Endothelial cell of umbilical vein (primary cell): ENCODE measurements at places on chromosomes 1 and 21.

DNA sequence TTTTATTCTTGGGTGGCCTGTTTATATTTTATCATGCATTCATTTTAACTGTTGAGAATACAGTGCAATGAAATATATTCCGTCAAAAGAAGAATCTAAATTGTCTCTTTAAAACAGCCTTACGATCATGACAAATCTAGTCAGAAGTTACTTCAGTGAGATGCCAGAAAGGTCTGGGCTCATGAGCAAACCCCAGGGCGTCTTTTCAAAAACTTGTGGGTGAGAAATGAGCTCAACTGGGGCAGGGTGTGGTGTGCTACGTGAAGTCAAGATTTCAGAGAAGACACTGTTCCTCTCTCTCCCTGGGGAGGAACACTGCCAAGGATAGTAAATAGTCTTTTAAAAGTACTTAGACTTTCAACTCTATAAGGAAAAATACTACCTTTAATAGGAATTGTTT is 13.4 kb upstream of the UAP1 start:
- no peak for DNase-seq

- no peak for DNase-seq
These were observed 378.4 kb downstream of the SETD4 start for GRCh38 chr21:35681946-35682345.

- DNase-seq = no peak
These were observed 104.8 kb downstream of the RGS2 start for GRCh38 chr1:192913683-192914082.

GRCh38 chr1:115073298-115074087 is 15.8 kb downstream of the TSPAN2 start:
- DNase-seq = no peak

DNA sequence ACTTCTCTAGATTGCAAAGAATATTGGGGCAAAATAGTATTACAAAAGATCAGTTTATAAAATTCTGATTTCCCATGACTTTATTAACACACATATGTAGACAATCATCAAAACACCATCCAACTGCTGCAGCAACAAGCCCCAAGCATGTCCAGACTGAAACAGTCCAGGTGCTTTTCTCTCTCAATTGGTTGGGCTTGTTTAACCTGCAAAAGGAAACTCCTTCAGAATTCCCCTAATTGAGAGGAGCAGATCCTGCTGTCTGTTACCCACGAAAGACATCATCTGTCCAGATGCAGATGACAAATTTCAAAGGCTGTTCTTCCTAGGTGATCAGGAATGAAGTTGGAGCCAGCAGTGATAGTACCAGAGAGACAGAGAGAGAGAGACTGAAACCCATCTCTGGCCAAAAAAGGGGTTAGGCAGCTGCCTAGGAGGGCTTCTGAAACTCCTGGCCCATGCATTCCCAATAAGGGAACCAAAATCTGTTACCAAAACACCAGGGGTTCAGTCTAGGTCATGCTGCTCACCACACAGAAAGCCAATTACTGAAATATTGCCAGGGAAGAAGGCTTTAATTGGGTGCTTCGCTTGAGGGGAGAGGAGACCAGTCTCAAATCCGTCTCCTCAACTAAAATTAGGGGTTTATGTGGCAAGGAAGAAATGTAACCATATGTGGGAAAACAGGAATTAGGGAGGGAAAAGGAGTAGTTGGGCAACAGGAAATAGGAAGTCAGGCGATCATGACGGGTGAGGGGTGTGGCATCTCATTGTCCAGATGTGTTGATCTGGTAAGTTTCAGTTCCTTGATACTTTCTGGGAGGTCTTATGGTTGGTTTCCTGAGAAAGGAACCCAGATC is 34.7 kb upstream of the RGL1 start:
- DNase-seq = no peak

DNA sequence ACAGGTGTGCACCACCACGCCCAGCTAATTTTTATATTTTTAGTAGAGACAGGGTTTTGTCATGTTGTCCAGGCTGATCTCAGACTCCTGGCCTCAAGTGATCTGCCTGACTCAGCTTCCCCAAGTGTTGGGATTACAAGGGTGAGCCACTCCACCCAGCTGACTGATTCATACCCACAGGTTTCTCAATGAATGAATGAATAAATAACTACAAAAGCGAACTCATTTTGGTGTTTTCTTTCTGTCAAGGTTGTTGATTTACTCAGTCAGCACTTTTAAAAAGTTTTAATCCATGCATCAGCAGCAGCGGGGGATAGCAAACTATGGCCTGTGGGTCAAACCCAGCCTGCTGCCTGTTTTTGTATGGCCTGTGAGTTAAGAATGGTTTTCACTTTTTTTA is 217.5 kb downstream of the FAF1 start:
- no peak for DNase-seq

DNA sequence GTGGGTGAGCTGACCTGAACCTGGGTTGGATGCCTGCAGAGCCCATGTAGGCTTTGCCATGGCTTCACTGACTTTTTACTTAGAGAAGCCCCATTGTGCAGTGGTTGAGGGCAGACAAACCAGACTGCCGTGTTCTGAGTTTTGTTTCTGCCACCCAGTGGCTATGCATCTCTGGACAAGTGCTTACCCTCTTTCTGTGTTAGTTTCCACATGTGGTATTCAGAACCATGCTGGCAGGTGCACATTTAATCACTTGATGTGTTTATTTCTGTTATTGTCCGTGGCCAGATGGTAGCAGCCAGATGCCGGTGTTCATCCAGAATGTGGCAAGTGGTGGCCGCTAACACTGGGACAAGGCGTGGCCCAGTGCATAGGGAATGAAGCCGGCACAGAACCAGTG is 10.3 kb upstream of the PTPN7 start:
- DNase-seq = no peak

- DNase-seq = no peak
These were observed at the start of gene KCND3 for GRCh38 chr1:111989531-111990025. TSS of gene KCND3 (minus strand) at chr1:111989668.

DNA sequence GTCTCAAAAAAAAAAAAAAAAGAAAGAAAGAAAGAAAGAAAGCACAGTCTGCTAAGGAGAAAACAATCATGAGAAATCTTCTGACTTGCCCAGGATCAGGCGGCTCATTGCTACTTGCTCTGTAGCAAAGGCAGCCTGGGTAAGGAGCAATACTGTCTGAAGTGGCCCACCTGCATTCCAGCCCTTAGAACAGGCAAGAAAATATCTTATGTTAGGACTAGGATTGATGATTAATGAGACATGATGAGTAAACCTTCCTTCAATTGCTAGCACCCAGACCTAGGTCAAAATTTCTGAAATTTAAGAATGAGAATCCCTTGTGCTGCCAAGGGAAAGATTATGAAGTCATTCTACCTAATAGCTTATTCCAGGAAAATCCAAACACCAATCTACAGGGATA is 140.8 kb downstream of the DSCAM start:
- DNase-seq = no peak

DNA sequence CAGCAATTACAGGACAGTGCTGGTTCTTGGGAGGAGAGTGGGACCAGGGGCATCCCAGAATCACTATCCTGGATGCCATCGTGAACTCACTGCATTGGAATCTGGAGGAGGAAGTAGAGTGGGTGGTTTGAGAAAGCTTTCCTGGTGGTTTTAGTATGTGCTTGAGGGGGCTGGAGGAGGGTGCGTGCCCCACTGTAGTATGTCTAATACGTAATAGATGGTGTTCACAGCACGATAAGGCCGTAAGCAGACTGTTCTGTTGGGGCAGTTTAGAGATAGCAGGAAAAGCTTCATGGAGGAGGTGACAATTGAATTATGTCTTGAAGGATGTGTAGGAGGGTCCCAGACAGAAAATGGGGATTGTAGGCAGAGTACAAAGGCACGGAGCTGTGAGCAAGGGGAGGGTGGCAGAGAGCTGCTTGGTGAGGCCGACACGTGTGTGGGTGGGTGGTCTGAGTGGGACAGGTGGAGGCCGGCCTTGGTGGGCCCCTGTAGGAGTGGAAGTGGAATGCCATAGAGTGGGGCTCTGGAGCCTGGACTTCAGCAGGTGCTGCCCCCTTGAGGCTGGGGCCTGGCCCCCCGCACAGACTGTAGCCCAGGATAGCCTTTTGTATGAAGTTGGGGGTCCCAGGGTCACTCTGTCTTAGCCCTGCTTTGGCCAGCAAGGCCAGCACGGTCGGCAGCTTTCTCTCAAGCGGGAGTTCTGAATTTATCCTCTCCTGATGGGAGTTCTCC is 37.0 kb downstream of the IL6R start:
- no peak for DNase-seq

- no peak for DNase-seq
These were observed 8.2 kb downstream of the NES start for GRCh38 chr1:156668801-156669637.

DNA sequence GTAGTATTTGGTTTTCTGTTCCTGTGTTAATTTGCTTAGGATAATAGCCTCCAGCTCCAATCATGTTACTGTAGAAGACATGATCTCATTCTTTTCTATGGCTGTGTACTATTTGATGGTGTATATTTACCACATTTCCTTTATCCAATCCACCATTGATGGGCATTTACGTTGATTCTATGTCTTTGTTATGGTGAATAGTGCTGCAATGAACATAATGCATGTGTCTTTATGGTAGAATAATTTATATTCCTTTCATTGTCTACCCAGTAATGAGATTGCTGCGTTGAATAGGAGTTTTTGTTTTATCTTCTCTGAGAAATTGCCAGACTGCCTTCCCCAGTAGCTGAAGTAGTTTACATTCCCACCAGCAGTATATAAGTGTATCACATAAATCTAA is 538.8 kb downstream of the LRRIQ3 start:
- no peak for DNase-seq

- no peak for DNase-seq
These were observed 497.4 kb downstream of the DPYD start for GRCh38 chr1:97423403-97423802.

GRCh38 chr1:210690236-210690635 is 361.5 kb downstream of the HHAT start:
- no peak for DNase-seq

GRCh38 chr1:204574865-204575163 is 58.6 kb downstream of the MDM4 start:
- DNase-seq = no peak

GRCh38 chr1:55611123-55611522 is 396.0 kb upstream of the USP24 start:
- no peak for DNase-seq

DNA sequence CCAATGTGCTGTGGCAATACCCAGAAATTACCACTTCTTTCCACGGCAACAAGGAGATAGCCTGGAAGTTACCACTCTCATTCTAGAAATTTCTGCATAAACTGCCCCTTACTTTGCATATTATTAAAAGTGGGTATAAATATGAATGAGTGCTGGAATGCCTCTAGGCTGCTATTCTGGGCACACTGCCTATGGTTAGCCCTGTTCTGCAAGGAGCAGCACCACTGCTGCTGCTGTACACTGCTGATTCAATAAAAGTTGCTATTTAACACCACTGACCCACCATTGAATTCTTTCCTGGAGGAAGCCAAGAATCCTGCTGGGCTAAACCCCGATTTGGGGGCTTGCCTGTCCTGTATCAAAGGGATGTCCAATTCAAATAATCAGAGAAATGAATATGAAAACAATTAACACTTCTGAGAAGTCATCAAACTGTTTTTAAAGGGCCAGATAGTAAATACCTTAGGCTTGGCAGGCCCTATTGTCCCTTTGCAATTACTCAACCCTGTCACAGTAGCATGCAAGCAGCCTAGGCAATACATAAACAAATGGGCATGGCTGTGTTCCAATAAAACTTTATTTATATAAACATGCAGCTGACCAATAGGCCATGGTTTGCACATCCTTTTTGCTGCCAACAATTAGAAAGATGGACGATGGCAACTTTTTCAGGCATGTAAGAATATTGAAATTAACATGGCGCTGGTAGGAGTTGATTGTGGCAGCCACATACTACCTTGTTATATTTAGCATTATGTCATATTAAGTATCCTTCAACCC is 369.4 kb upstream of the B3GALT2 start:
- no peak for DNase-seq

GRCh38 chr1:98176936-98177335 is 256.1 kb upstream of the DPYD start:
- no peak for DNase-seq

DNA sequence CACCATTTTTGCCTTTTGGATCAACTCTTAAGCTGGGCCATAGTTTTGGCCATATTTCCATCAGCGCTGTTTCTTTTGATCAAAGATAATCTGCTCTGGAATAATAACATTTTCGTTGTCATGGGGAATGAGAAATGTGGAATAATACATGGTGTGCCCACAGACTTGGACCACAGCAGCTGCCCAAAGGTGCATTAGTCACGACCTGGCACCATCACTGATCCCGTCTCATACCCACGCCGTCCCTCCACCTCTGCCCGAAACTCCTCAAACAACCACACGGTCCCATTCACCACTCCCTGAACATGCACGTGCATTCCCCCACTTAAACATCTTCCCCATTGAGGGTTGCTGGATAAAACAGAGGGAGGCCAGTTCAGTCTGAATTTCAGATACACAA is 76.9 kb downstream of the SLC66A1 start:
- DNase-seq = no peak

DNA sequence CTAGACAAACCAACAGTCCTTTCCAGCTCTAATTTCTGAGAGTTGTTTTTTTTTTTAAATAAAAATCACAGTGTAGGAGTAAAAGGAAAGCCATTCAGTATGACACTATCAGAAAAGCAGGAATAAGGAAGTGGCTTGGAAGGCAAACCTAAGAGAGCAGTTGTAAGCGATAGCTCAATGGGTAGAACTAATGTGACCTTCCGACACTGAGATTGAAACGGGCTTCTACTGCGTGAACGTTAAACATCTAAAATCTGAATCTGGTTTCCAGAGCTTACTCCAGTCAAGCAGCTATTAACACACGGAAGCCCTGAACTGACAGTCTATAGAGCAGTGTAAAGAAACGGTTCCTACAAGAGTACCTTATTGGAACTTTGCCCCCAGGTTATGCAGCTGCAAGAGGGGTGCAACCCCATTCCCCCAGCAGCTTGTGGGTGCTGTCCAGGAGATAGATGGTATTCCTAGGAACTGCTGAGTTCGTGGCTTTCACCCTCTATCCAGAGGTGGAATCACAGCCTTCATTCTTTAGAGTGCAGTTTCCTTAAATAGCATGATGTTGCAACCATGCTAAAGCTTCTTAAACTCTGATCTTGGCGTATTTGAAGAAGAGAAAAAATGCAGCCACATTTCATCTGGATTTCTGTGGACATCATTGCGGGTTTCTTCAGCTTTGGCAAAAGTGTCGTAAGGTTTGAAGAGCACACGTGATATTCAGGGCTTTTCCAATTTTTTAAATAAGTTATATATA is 3.3 kb upstream of the IRF2BP2 start:
- DNase-seq = no peak

- no peak for DNase-seq
These were observed 286.7 kb downstream of the SRGAP2C start for GRCh38 chr1:121471523-121471922.

DNA sequence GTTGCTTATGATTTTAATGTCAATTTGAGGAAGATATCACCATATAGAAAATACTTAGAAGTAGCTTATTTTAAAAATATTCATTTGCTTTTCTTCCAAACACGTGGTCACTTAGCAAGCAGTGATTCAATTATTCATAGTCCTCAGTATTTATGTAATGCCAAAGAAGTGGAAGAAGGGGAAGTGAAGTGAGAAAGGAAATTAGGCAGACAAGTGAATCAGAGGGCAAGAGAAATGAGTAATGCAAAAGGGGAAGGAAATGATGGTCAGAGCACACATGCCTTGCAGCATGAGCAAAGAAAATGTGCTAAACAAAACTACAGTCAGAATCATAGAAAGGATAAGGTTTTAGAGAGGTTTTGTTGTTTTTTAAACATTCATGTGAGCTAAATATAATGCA is 31.8 kb downstream of the SDCCAG8 start:
- DNase-seq = peak; percentile 95
